ENCODE measurements at places on chromosomes 11 and 22. TPM values are rescaled to one million over a fixed set of nuclear protein-coding genes. Genes with fewer than 3 reads are reported as not detected.

Gene CRYBB2
- total RNA-seq, result not detected

Gene NDUFS3
- total RNA-seq, result 106 TPM

Gene SF3A1
- total RNA-seq, result 260 TPM

Gene LYVE1
- total RNA-seq, result not detected

Gene BARX2
- total RNA-seq, result 2.7 TPM

Gene EXPH5
- total RNA-seq, result 1.7 TPM

Gene UBQLNL
- total RNA-seq, result 0.12 TPM

Gene KCNQ1OT1
- 0.54 TPM for total RNA-seq

Gene PLEKHB1
- total RNA-seq, result 4.7 TPM

Gene SYNGR1
- not detected for total RNA-seq

Gene TIGD3
- 0.34 TPM for total RNA-seq

Gene OR52N4
- total RNA-seq, result 1.1 TPM

Gene LRRC56
- 1.4 TPM for total RNA-seq

Gene ART1
- total RNA-seq, result not detected

Gene HEPN1
- not detected for total RNA-seq

Gene MUC5AC
- not detected for total RNA-seq

Gene CCDC86
- total RNA-seq, result 31.4 TPM

Gene UBQLN3
- not detected for total RNA-seq

Gene CHRNA10
- total RNA-seq, result 4.2 TPM

Gene RPS6KA4
- total RNA-seq, result 30.8 TPM

Gene OR8G1
- not detected for total RNA-seq

Gene OR2D2
- 0.20 TPM for total RNA-seq

Gene PTPN5
- total RNA-seq, result not detected

Gene SEC14L6
- total RNA-seq, result not detected

Data from T-helper 1 cell treated with Interleukin-12 subunit alpha and Interleukin-12 subunit beta and Interleukin-4 antibody, amounts not matched to agents 30 ng/mL and 1 ng/mL, for 36 hours (primary cell).